SHP77 treated with DMSO at 0.1 percent for 48 hours (cell line): ENCODE measurements at places on chromosomes 3 and 15.

GRCh38 chr3:17355591-17355990 lies 386.8 kb downstream of the TBC1D5 start:
- no peak for DNase-seq

- DNase-seq: no peak
Measured at GRCh38 chr3:71022551-71023335, 560.8 kb downstream of the FOXP1 start.

GRCh38 chr3:43062564-43063040 lies 43.3 kb downstream of the POMGNT2 start:
- no peak for DNase-seq

- no peak for DNase-seq
Measured at GRCh38 chr3:179837374-179837773, 184.5 kb downstream of the USP13 start.

DNA sequence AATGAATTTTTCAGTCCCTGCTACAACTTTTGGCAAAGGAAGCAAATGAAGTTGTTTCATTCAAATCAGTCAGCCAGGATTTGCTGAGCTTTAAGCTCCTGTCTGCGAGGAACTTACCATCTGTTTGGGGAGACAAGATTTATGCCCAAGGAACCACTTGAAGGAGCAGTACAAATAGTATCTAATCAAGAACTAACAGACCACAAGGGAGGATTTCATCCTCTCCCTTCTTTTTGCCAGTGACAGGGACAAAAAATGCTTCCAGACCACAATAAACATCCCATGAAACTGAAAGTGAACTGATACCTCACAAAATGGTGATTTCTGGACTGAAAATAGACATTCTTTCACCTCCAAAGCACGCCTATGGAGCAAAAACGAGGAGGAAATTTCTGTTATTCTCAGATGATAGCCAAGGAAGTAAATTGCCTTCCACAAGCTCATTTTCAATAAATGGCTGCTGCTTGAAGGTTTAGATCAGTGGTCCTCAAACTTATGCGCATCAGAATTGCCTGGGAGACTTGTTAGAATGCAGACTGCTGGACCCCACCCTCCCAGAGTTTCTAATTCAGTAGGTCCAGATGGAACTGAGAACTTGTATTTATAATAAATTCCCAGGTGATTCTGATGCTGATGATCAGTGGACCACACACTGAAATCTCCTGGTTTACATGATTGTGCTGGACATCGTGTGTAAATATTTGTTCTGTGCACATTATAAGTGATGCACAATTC lies 202.4 kb upstream of the GADL1 start:
- no peak for DNase-seq
